ENCODE measurements at places on chromosomes 4 and X. TPM values are rescaled to one million over a fixed set of nuclear protein-coding genes. Genes with fewer than 3 reads are reported as not detected.

MAP9 gene
- 33.1 TPM for polyA plus RNA-seq

- DNase-seq, result no peak
Observed at GRCh38 chrX:24190500-24191156, 41.1 kb downstream of the ZFX start.

- no peak for DNase-seq
Observed at GRCh38 chrX:9372866-9373265, 92.0 kb upstream of the TBL1X start.

DNA sequence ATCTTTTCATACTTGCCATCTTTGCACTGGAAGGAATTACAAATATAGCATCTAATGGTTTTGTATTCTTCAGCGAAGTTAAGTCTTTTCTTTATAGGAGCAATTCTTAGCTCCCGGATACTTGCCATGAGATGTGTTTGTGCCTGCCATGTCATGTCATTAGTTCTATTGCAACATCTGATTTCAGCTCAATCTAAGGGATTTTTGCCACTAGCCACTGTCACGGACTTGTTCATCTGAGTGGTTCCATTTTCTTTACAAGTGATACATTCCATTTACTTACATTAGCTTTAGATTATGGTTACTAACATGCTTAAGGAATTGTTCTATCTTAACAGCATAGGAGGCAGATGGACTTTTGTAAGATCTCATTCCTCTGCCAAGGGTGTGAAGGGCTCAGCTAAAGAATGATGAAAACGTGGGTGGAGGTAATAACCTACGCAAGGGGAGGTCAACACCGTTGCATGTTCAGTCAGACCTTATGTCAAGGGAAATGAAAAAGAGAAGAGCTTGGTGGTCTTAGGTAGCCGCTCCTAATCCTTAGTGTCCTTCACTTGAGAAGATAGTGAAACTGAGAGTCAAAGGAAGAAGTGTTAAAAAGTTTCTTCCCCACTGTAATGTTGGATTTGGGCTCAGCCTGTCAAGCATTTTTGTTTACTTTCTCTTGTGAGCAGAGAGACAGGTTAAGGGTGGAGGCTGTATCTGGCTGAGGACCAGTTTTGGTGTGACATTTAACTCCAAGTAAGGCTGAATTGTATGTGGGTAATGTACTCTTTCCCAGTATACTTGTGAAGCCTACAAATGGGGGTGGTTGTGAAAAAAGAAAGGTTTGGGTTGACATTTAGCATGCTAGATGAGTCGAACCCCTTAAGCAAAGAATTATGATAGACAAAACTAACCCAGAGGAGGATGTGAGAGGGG is 3.6 kb upstream of the KLHL2 start:
- DNase-seq, result no peak

PCDH19 gene
- 2.2 TPM for polyA plus RNA-seq

AFP gene
- 1,062 TPM for polyA plus RNA-seq

DNA sequence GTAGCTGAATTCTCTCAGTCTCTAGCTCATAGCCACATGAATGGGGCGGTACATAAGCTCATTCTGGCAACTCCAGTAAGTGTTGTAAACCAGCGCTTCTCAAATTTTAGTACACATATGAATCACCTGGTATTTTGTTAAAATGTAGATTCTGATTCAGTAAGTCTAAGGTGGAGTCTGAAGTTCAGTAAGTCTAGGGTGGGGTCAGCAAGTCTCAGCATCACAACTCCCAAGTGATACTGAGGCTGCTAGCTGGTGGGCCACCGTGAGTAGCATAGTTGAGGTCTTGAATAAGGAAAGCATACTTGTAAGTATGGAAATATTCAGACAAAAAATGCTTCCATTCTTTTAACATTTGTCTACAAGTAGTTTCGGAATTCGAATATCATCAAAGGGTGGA is 36.1 kb upstream of the INPP4B start:
- no peak for DNase-seq

MEPE gene
- polyA plus RNA-seq, result not detected

PCDH11X gene
- 0.31 TPM for polyA plus RNA-seq

DNA sequence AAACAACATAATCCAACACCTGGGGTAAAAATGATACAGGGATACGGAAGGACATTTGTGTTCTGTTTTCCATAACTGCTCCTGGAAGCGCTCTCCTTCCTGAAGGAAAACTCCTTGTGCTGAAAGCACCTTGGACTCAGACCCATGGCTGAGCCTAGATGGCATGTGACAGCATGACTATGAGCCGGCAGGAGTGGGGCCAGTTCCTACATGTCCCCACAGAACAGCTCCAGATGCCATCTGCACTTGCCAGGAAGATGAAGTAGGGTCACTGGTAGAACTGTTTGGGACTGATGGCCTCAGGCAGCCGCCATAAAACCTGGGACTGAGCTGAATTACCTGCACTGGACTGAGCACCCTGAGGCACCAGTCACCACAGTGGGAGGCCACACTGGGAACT is 56.0 kb upstream of the BCLAF3 start:
- no peak for DNase-seq

All from right renal cortex interstitium (tissue), 3 donors.